Muscle of leg (tissue), 16 donors: ENCODE measurements at places on chromosomes 7 and 10.

DNA sequence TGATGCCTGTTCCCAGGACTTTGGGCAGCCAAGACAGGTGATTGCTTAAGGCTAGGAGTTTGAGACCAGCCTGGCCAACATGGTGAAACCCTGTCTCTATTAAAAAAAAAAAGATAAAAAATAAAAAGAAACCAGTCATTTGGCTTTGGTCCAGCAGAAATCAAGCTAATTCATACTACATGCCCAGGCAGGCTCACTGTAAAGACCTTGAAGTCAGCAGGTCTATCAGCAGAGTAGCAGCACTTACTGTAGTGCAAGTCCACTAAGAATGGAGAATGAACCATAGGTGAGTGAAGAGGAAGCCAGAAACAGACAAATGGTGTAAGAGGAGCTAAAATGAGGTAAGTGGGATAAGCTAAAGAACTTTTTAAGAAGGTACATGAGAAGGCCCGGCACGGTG lies 24.7 kb downstream of the PSPH start:
- no peak overlapping the region for H3K4me3 ChIP-seq
- H3K27ac ChIP-seq, result no peak overlapping the region
- DNase-seq, result no peak
- no peaks in the 10 kb centered on the region for H3K4me1 ChIP-seq

DNA sequence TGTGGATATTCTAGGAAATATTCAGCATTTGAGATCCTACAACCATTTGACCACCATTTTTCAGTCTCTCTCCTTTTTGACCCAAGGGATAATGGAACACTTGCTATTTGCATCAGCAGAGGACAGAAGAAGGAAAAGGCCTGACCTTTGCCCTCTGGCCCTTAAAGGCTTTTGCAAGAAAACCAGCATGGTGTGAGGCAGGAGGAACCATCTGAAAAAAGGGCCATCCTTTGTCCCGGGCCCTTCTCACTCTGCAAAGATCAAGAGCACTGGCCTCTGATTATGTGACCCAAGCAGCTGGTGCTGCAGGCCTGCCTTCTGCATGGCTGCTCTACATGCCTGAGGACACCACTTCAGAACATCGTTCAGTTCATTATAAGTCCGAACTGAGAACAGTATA lies 133.3 kb upstream of the STK17A start:
- DNase-seq, result no peak
- H3K27me3 ChIP-seq, result peaks cover 2% of the 10 kb centered on the region
- no peak overlapping the region for H3K4me3 ChIP-seq
- no peak overlapping the region for H3K27ac ChIP-seq
- no peaks in the 10 kb centered on the region for H3K36me3 ChIP-seq

- peaks cover 8% of the 10 kb centered on the region for H3K36me3 ChIP-seq
- no peak overlapping the region for H3K4me3 ChIP-seq
- no peak for DNase-seq
- H3K27ac ChIP-seq, result no peak overlapping the region
- no peaks in the 10 kb centered on the region for H3K4me1 ChIP-seq
Measured at GRCh38 chr7:96306385-96307125, 15.3 kb downstream of the SLC25A13 start.

DNA sequence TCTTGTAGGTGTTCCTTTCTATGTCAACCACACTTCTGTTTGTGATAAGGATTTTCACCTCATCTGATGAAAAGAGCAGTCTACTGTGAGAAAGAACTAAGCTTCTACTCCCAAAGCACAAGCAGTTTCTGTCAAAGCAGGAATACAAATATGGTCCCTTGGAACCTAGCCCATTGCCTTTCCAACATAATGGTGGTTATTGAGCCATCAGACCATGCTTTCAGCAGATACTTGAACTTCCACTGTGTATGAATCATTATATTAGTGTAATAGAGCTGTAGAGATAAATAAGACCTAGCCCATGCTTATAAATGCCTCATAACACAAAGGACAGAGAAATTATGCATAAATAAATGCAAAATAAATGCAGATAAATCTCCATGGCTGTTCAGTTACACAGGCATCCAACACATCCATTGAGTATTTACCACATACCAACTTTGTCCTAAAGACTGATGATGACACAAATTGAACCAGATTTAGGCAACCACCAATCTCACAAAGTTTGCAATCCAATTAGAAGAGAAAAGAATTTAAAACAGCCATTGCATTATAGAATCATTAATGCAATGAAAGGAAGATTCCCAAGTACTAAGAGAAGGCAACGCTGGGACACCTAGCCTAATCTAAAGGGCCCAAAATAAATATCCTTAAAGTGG lies 729.4 kb upstream of the C7orf33 start:
- H3K27ac ChIP-seq, result no peak overlapping the region
- no peak overlapping the region for H3K4me3 ChIP-seq
- H3K27me3 ChIP-seq, result no peaks in the 10 kb centered on the region
- no peak for DNase-seq

GRCh38 chr10:99906470-99906869 lies 103.3 kb downstream of the DNMBP start:
- peak; percentile 18 for DNase-seq
- H3K4me1 ChIP-seq, result no peaks in the 10 kb centered on the region
- peaks cover 55% of the 10 kb centered on the region for H3K36me3 ChIP-seq
- no peak overlapping the region for H3K4me3 ChIP-seq

DNA sequence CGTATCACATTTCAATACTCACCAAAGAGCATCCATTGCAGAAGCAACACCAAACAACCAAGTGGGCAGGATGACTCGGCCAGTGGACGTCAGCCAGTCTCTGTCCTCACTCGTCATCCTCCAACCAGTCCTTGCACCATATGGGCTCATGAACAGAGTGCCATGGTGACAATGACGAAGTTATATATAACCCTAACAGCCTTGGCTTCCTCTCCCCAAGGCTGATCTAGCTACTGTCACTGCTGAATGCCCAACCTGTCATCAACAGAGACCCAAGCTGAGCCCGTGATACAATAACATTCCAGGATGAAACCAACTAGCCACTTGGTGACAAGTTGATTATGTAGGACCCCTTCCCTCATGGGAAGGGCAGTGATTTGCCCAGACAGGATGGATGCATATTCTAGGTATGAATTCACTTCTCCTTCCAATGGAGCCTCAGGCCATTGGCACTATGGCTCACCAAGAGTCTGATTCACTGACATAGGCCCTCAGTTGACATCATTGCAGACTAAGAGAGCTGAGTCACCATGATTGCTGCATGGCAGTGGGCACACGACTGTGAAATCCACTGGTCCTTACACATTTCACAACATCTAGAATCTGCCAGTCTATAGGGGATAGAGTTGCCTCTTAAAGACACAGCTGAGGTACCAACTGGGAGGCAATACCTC lies 26.3 kb upstream of the PPIF start:
- H3K36me3 ChIP-seq, result no peaks in the 10 kb centered on the region
- peaks cover 8% of the 10 kb centered on the region for H3K4me1 ChIP-seq

GRCh38 chr10:119025336-119025735 lies 4.2 kb upstream of the NANOS1 start:
- peak overlapping the region; percentile 66 for H3K27ac ChIP-seq
- no peaks in the 10 kb centered on the region for H3K36me3 ChIP-seq
- peaks cover 27% of the 10 kb centered on the region for H3K4me1 ChIP-seq
- H3K4me3 ChIP-seq, result no peak overlapping the region
- peak; percentile 56 for DNase-seq
- peaks cover 3% of the 10 kb centered on the region for H3K27me3 ChIP-seq

DNA sequence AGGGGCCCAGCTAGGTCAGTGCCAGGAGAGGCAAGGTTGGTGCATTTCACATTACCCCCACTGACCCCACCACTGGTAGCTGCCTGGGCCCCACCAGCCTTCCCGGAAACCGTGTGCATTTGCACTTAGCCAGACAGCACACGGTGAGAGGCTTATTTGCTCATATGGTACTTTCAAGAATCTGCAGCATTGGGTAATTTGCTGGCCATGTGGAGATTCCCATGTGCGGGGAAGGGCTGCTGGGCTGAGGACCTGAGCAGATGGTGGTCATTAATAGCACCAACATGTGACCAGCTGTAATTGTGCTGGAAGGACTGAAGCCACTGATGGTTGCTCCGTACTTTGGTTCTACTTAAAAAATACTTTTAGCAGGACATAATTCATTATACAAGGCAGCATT lies 323.8 kb downstream of the DPP6 start:
- peak; percentile 53 for DNase-seq
- no peak overlapping the region for H3K27ac ChIP-seq
- H3K27me3 ChIP-seq, result no peaks in the 10 kb centered on the region
- no peak overlapping the region for H3K4me3 ChIP-seq
- H3K36me3 ChIP-seq, result no peaks in the 10 kb centered on the region

- H3K27me3 ChIP-seq, result no peaks in the 10 kb centered on the region
- DNase-seq, result no peak
- no peaks in the 10 kb centered on the region for H3K4me1 ChIP-seq
- no peak overlapping the region for H3K4me3 ChIP-seq
- H3K36me3 ChIP-seq, result no peaks in the 10 kb centered on the region
Measured at GRCh38 chr7:4086723-4087122, 595.4 kb upstream of the FOXK1 start.

DNA sequence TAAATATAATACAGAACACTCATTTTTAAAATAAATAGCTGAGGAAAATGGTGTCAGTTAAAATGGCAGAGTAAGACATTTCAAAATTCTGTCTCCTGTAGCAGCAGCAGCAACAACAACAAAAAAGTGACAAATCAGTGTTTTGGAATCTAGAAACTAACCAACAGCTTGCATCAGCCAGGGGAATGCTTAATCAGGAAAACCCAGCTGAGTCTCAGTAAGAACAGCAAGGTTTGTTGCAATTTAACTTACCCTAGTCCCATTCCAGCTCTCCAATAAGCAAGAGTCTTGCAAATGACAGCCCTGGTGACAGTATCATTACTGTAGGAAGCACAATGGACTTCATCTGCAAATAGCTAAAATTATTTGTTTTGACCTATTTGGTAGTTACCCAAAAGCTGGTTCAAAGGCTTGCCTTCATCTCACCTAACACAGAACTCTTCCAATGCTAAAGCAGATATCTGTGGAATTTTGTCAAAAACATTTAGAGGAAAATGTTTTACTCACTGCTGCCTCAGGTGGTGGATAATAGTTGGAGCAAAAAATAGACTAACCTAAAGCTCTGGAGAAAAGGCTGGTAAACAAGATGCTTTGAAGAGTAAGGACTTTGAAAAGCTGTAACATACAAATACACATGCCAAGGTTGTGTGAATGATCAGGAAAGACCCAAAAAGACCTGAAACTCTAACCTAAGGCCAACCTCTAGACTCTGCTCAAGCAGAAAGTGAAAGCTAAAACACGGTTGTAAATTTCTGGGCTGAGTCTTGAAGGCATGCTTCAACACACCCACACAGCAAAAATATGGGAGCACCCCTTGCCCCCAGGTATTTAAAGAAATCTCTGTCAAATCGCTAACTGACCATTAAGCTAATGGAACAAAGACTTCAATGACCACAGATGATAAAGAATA lies 9.9 kb upstream of the ARHGAP22 start:
- no peaks in the 10 kb centered on the region for H3K4me1 ChIP-seq
- no peak overlapping the region for H3K27ac ChIP-seq
- H3K36me3 ChIP-seq, result no peaks in the 10 kb centered on the region
- no peaks in the 10 kb centered on the region for H3K27me3 ChIP-seq

- H3K4me1 ChIP-seq, result peaks cover 2% of the 10 kb centered on the region
- no peak overlapping the region for H3K4me3 ChIP-seq
- no peak overlapping the region for H3K27ac ChIP-seq
- H3K36me3 ChIP-seq, result peaks cover 19% of the 10 kb centered on the region
- peak; percentile 83 for DNase-seq
Measured at GRCh38 chr7:94431619-94432280, 37.1 kb downstream of the COL1A2 start.

DNA sequence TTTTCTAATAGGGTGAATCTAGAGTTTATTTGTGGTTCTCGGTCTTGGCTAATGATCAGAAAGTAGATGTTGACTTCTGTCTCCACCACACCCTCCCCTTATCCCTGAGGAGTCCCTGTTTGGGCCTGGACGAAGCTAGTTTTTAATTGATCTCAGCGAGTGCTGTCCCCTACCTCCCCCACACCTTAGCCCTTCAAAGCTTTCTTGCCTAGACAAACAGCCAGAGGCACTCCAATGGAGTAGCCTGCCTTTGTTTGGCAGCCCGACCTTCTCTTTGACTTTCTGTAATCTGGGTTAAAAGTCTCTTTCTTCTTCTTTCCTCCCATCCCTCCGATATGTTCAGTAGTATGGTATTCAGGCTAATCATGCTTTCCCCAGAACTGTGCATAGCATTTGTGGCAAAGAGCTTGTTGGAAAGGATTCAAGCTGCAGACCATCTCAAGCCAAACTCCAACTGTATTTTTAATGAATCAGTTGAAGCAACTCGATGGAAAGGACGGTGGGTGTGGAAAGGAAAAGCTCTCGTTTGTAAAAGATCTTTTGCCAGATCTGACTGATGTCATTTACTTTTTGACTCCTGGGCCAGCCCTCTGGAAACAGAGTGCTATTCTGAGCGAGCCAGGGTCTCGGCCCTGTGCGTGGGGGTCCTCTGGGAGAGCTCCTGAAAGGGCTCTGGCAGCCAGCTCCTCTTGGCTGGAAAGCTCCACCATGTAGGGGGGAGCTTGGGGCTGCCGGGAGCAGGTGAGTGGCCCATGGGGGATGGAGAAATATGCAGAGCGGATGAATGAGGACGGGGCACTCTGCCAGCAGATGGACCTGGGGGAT lies 4.5 kb downstream of the FAM180A start:
- peaks cover 11% of the 10 kb centered on the region for H3K4me1 ChIP-seq
- H3K27me3 ChIP-seq, result peaks cover 6% of the 10 kb centered on the region
- no peak overlapping the region for H3K4me3 ChIP-seq
- no peaks in the 10 kb centered on the region for H3K36me3 ChIP-seq

GRCh38 chr10:59064080-59064692 lies 112.3 kb upstream of the PHYHIPL start:
- peaks cover 3% of the 10 kb centered on the region for H3K4me1 ChIP-seq
- no peak overlapping the region for H3K4me3 ChIP-seq
- H3K36me3 ChIP-seq, result no peaks in the 10 kb centered on the region
- DNase-seq, result no peak
- H3K27me3 ChIP-seq, result no peaks in the 10 kb centered on the region
- H3K27ac ChIP-seq, result no peak overlapping the region

DNA sequence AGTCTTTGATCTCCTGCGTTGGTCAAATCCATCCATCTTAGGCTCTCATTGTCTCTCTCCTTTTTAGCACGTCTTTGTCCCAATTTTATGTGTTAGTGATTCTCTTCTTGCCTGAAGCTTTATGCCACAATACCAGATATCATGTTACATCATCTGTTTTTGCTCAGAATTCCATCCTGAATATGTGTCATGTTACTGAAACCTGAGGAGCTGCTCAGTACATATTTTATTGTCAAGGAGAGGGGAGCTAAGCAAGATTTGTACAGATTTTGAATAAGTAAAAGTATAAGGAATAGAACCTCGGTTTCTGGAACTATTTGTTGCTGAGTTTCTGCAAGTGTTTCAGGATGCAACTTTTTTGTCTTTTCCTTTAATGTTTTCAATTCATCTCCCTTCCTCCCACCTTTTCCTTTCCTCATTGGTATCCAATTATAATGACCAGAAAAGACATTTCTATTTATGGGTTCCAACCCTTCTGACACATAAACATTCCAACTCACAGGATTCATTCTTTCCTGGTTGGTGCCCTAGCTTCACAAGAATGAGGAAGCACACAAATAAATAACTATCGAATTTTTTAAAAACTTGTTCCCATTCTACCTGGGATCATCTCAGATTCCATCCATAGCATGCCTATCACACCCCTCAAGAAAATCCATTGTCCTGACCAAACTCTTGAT lies 291.8 kb downstream of the CRPPA start:
- no peaks in the 10 kb centered on the region for H3K27me3 ChIP-seq
- peak; percentile 32 for DNase-seq
- peak overlapping the region; percentile 57 for H3K27ac ChIP-seq
- no peaks in the 10 kb centered on the region for H3K4me1 ChIP-seq
- no peak overlapping the region for H3K4me3 ChIP-seq
